Mucosa of gallbladder (tissue), 1 donor: ENCODE measurements at places on chromosomes 2 and 18.

DNA sequence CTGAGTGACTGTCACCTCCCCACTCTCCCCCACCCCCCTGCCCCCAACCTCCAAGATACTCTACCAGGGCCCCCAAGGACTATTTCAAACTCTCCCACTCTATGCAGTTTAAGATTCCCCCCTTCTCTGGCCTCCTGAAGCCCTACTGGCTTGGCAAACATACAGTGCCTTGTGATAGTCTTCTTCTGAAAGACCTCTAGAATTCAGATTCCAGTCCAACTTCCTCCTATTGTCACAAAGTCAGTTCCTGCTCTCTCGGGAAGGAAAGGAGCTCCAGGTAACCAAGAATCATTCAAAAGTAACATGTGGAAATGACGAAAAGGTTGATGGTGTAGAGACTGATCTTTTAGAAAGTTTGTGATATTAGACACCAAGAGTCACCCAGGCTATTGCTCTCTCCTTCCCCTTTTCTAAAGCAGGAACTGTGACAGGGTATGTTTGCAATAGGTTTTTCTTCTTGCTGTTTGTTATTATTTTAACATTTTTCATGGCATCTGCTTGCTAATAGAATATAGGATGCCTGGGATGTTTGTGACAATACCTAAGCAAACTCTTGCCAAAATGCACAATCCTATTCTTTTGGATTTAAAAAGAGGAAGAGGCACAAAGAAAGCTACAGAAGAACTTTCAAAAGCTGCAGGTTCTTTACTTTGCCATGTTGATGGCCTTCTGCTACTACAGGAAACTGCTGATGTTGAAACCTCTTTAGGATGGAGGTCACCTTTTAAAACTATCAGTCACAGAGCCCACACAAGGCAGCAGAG, 93.5 kb upstream of the MGAT4A start:
- no peak for DNase-seq

DNA sequence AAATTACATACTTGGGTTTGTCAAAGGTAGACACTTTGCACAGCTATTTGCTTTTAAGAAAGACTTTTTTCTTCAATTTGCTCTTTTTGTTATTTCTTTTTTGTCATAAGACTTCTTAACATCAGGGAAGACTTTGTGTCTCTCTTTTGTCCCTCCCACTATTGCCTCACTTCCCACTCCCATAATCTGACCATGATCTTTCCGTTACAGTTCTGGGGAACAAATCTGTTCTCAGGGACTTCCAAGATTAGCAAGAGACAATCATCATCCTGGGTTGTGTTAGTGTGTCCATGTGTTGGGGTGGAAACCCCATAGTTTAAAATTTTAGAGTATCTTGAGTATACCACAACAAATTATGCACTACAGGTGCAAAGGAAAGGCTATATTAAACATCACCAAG, 75.3 kb downstream of the REV1 start:
- no peak for DNase-seq

- DNase-seq, result no peak
Measured at GRCh38 chr2:162490052-162490717, 146.3 kb downstream of the GCA start.

GRCh38 chr2:220893411-220893810, 678.7 kb downstream of the EPHA4 start:
- no peak for DNase-seq

DNA sequence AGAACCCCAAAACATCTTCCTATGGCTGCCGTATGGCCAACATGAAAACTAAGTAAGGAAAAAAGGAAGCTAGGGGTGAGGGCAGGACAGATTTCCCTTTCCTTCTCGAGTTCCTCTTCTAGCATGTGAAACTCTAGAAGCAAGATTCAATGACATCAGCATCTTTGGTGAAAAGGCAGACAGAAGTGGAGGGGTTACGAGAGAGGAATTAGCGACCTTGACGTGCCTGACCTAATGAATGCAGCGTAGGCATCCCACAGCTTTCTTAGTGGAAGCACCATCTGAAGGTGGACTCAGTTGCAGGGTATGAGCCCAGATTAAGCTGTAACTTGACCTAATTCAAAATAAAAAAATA, 47.9 kb upstream of the PELI1 start:
- DNase-seq, result no peak

GRCh38 chr2:239339726-239340601, 60.9 kb downstream of the HDAC4 start:
- no peak for DNase-seq

DNA sequence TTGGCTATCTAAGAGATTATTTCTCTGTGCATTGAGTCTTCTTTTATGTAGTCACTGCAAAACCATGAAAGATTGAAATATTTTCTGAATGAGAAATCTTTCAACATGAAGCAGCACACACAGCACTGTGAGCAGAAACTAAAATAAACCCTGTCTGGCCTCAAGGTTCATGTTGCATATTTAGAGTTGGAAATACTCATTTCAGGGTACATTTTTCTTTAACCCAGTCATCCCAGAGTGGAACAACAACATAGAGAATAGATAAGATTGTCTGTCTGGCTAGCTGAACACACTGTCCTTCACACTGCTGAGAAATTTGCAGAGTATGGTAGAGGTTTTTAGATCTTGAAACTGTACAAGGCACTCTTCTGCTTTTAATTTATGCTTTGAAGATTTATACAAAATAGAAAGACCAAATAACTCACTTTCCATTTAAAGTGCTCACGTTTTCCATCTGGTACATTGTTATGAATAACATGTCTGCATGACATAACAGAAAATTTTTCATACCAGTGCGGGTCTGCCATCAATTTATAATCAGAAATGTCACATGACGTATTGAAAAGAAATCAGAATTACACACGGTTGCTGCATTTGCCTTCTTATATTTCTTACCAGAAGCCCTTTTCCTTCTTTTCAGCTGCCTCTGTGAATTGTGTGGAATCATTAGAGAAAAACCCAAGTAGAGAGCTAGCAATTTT, 25.0 kb upstream of the FN1 start:
- no peak for DNase-seq

DNA sequence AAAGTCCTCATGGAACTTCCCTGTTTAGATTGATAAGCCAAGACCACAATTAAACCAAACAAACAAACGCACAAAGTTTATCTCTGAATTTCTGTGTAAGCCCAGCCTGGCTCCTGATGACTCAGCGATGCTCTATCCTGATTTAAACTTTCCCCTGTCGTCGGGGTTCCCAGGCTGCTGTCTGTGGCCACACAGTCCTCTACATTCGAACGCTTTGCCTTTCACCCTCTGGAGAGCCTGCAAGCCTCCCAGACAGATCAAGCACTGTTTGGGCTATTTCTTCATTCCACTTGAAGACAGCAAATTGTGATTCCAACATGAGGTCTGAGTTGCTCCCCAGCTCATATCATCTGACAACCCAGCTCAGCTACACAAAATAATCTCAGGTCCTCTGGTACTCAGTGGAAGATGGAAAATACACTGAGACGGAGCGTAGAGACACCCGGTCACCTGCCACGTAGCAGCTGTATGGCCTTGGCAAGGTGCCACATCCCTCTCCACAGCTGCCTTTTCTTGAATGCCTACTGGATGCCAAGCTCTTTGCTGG, 51.2 kb downstream of the CYRIA start:
- DNase-seq, result no peak

DNA sequence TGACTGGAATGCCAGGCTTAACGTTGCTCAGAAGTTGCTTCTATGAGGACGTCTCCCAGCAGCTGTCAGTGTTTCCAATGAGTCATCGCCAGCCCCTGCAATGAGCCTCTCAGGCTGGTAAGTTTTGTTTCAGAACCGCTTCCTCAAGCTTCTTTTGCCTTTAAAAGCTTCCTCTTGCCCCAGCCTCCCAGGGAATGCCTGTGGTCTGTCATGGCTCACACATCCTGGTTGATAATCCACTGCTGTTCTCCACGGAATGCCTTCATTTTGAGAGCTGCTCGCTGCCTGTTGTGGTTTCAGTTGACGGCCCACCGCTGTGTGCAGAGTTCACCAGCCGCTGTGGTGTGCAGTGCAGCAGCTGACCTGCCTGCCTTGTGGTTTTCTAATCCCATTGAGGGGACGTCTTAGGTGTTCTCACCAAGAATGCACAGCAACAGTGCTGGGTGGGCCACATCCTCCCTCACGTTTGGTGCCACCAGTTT, 96.4 kb downstream of the RTP5 start:
- peak; percentile 51 for DNase-seq
